Urothelium cell line (cell line): ENCODE measurements at places on chromosomes 7 and 10.
A peak's percentile ranks its signal among the peaks of the same experiment; 100 is the strongest.

GRCh38 chr10:71964098-71964742 is at the start of gene CHST3:
Gene CHST3 (plus strand): TSS chr10:71964395. CDS start chr10:72005843, 41,448 bp downstream.
- DNase-seq = peak; percentile 82

GRCh38 chr10:5550621-5551530 is 26.1 kb downstream of the CALML3 start:
- peak; percentile 66 for DNase-seq

- no peak for DNase-seq
These were observed 51.3 kb upstream of the VIPR2 start for GRCh38 chr7:159195946-159196345.

DNA sequence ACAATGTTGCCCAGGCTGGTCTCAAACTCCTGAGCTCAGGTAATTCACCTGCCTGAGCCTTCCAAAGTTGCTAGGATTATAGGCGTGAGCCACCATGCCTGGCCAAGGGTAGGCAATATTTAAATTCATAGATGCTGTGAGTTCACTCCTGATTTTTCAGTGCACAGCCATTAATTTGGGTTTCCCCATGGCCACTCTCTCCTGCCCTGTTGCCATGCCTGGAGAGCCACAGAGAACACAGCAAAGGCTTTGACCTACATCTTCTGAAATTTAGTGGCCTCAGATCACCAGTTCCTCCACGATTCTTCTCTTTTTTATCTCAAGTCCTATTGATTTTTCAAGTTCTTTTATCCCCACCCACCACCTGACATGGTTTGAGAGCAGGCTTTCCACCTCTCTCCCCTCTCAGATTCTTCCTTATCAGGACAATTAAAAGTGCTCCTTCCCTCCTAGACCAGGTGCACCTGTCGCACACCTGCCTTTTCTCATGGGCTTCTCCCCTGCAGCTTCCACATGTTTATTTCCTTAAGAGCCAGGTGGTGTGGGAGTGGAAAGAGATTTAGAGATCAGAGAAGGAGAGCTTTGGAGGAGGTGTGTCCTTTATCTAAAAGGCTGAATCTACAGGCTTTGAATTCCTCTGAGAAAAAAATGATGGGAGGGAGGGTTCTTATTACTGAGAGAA is 123.8 kb downstream of the ADRA2A start:
- no peak for DNase-seq

DNA sequence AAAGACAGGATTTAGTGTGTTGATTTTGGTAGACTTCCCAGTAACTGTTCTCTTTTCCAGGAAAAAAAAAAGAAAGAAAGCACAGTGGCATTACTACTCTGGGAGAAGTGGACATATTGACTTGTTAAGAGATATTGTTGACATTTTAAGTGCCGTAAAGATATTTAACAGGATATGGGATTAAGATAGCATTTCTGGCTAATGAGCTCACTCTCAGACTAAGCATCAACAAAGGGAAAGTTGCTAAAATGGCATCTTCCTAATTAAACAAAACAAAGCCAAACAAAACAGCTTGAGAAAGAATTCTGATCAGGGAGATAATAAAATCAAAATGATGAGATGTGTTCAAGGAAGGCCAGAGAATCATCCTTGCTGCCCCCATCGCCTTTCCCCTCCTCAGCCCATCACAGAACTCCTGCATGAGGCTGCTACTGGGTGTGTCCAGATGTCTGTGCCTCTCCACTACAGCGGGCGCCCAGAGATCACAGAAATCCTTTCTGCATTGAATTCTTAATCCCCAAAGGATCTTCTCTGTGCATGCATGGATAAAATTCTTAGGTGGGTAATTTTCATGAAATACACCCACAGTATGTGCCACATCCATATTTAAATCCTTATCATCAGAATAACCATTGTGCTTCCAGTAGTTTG is 270.5 kb downstream of the POU6F2 start:
- DNase-seq = no peak

DNA sequence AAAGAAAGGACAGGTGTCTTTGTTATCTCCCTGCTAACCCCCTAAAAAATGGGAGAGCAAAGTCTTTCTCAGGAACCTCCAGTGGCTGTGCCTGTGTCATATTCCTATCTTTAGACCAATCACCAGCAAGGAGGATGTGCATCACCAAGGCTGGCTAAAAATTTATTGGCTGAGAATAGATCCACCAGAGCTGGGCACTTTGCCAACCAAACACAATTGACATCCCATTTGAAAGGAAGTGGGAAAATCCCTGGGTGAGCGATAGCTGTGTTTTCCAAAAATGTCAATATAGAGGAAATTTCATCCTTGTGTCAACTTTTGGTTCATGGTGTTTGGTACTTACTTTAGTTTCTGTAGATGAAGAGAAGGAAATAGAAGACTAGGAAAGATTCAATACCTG is 13.1 kb upstream of the GPR141 start:
- DNase-seq = no peak

GRCh38 chr7:112405286-112405685 is 45.0 kb upstream of the IFRD1 start:
- DNase-seq = no peak

- DNase-seq = no peak
These were observed 747.3 kb upstream of the CELF2 start for GRCh38 chr10:10270126-10271050.

- no peak for DNase-seq
These were observed 95.7 kb upstream of the JAZF1 start for GRCh38 chr7:28276298-28276697.

- peak; percentile 100 for DNase-seq
These were observed 40.0 kb downstream of the HK1 start for GRCh38 chr10:69318106-69318866.
